Kasumi-1 (cell line): ENCODE measurements at places on chromosomes 13 and 19.

GRCh38 chr19:51493776-51494175 lies 7.8 kb downstream of the SIGLEC12 start:
- peak; percentile 53 for DNase-seq

- no peak for DNase-seq
These were observed 363.3 kb downstream of the LIG4 start for GRCh38 chr13:107852072-107852471.

- DNase-seq: no peak
These were observed 74.8 kb downstream of the NALCN start for GRCh38 chr13:101341464-101341863.

DNA sequence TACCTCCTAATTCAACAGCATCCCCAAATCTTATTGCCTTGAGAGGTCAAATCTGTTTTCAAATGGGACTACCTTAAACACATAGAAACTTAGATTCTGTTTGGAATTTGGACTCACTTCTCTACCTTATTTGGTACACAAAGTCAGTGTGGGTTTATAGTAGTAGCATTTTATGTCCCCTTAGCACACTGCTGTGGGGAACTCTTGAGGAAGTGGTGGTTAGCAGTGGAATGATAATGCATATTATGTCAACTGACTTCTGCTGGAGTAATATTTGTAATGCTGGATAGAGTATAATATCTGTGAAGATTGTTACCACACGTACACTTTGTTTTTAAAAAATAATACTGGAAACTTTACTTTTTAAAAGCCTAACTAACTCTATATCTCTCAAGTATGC lies 386.3 kb downstream of the NDFIP2 start:
- DNase-seq: peak; percentile 72

GRCh38 chr13:109408591-109409382 lies 377.6 kb downstream of the IRS2 start:
- DNase-seq: no peak

- DNase-seq: no peak
These were observed 270.5 kb downstream of the GPC6 start for GRCh38 chr13:93496985-93497673.

DNA sequence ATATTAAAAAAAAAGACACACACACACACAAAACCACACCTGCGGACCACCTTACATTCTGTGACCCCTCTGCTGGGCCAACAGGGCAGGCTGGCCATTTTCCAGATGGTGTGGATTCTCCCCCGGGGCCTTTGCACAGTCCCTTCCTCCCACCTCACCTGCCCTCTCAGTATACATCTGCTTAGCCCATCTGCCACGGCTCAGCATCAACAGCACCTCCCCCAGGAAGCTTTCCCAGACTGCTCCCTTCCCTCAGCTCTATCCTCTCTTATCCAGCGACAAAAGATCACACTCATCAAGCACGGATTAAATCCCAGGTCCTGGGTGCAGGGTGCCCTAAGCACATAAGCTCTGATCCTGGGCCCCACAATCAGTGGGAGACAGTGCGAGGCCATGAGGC lies 4.5 kb downstream of the ZNF787 start:
- no peak for DNase-seq
